ENCODE measurements at places on chromosomes 5 and 9. TPM values are rescaled to one million over a fixed set of nuclear protein-coding genes. Genes with fewer than 3 reads are reported as not detected.
A peak's percentile ranks its signal among the peaks of the same experiment; 100 is the strongest.

The TRPM3 gene
- 8.4 TPM for total RNA-seq

The MUSK gene
- total RNA-seq, result not detected

The NPDC1 gene
- 73.0 TPM for total RNA-seq

DNA sequence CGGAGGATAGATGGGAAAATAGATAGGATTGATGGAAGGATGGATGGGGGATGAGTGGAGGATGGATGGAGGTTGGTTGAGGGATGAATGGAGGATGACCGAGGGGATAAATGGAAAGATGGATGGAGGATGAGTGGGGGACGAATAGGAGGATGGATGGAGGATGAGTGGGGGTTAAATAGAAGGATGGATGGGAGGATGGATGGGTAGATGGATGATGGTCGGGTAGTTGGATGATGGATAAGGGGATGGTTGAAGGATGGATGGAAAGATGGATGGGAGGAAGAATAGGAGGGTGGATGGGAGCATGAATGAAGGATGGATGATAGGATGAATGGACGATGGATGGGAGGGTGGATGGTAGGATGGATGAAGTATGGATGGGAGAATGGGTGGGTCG is 219.3 kb upstream of the IER5L start:
- DNase-seq, result no peak

- DNase-seq, result no peak
Observed at GRCh38 chr5:79955941-79956670, 35.0 kb downstream of the MTX3 start.

DNA sequence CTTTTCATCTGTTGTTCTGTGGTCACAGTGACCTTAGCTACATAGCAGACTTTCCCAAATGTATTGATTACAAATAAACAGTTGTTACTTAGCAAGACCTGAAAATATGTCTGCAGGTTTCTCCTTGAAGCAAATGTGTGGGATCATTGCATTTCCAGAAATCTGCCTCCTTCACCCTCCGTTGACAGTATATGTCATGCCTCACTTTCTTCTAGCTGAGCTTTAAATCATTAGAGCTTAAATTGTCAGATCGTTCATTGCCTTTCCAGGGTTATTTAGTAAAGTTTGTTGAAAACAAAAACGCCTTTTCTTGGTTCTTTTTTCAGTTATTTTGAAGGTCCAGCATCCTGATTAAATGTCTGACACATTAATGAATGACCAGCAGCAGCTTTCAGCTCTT is 2.3 kb upstream of the MAML1 start:
- no peak for DNase-seq

DNA sequence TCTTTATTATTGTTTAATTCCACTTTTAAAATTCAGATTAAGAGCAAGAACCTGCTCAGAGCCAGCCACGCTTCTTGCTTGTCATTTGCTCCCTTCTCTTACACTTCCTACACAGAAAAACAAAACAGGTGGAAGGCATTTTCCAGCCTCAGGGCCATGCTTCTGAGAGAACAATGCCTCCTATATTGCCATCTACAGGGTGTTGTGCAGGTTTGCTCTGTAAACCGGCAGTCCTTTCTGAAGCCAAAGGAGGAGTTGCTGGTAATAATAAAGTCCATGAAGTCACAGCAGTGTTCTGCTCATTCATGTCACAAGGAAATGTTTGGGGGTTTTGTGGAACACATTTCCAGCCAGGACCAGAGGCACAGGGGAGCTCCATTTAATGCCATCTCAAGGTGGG is 16.1 kb upstream of the PRLR start:
- no peak for DNase-seq

The CANX gene
- total RNA-seq, result 550 TPM

GRCh38 chr5:143386725-143387124 is 16.8 kb downstream of the NR3C1 start:
- no peak for DNase-seq

The PCDHGB2 gene
- 5.9 TPM for total RNA-seq

DNA sequence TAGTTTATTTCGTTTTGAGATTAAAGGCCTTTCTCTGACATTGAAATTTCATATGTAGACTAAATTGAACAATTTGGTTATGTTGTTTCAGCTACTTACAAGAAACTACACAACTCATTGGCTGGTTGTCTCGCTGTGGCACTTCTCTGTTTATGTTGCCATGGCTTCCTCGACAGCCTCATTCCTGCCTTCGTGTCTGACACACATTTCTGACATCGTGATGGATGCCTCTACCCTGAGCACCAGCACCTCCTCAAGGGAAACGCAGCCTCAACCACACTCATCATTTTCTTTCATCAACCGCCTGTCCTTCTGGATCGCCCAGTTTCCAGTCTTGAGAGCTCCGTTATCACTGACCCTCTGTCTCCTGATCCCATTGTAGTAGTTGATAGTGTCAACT is 562.8 kb downstream of the PDE4D start:
- no peak for DNase-seq

- no peak for DNase-seq
Observed at GRCh38 chr9:130660683-130661450, 3.5 kb upstream of the PRDM12 start.

- no peak for DNase-seq
Observed at GRCh38 chr5:28914297-28914696, 1875.9 kb upstream of the CDH9 start.

DNA sequence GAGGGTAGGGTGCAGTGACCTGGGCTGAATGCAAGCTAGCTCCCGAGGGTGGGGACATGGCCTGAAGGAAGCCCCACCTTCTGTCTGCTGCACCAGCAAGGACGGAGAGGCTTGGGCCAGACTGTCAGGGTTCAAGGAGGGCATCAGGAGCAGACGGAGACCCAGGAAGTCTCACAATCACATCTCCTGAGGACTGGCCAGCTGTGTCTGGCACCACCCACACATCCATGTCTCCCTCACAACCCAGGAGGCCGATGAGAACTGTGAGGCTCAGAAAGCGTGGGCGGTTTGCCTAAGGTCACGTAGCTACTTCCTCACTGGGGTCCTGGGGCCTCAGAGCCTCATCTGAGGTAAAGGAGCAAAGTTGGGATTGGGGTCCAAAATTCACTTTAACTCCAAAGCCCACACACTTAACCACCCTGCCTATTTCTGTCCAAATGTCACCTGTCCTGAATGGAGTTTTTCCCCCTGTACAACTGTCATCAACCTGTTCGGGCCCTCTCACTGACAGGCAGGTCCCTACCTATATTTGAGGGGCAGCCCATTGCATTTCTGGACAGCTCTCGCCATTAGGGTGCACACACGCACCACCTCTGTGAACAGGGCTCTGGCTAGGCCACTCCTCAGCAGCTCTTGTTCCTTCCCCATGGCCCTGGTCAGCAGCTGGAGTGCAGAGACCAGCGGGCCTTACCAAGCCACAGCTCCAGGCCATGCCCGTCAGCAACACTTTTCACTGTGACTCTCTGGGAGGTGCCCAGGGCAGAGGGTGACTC is 3.4 kb downstream of the IL13 start:
- no peak for DNase-seq

The OR1Q1 gene
- not detected for total RNA-seq

DNA sequence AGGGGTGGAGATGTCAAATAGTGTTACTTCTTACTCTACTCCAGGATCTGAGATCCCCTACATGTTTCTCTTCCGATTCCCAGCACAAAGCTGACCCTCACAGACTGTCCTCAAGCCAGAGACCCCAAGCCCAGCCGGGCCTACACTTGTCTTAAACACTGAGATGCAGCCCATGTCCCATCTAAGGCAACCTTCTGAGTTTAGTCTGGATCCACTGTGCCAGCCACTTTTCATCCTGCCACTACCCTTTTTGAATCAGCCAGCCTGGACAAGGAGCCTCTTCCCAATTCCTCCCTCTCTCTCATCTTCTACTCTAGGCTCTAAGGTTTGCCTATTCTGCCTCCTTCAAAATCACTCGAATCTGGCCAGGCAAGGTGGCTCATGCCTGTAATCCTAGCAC is 6.2 kb upstream of the MYORG start:
- no peak for DNase-seq

- DNase-seq, result peak; percentile 48
Observed at GRCh38 chr9:109779711-109780452, at the start of gene PALM2AKAP2. TSS of gene PALM2AKAP2 (plus strand) at chr9:109780198. CDS start at chr9:109780489, 291 bp downstream.

The RNF180 gene
- 40.6 TPM for total RNA-seq

GRCh38 chr5:173763410-173763809 is 124.7 kb upstream of the CPEB4 start:
- DNase-seq, result no peak

The MTX3 gene
- 18.4 TPM for total RNA-seq

GRCh38 chr5:7576023-7576715 is 180.2 kb downstream of the ADCY2 start:
- no peak for DNase-seq

GRCh38 chr9:71859939-71860338 is 51.1 kb downstream of the ABHD17B start:
- no peak for DNase-seq

The RNF183 gene
- total RNA-seq, result 0.82 TPM

The CPLANE1 gene
- total RNA-seq, result 68.2 TPM

DNA sequence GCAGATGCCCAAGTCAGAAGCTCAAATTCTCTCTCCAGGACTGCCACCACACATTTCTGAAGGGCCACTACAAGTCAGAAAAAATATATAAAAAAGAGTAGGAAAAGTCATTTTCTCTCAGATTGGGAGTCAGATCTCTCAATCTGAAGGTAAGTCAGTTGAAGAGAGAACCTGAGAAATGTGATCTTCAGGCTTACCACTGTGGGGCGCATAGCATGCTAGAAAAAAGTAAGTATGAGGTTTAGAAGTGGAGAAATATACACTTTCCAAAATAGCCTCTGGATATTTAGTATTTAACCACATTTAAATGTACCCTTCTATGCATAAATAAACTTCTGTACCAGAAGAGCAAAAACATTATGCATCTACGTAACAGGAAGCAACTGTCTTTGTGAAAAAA is 800.7 kb upstream of the CTNND2 start:
- no peak for DNase-seq

DNA sequence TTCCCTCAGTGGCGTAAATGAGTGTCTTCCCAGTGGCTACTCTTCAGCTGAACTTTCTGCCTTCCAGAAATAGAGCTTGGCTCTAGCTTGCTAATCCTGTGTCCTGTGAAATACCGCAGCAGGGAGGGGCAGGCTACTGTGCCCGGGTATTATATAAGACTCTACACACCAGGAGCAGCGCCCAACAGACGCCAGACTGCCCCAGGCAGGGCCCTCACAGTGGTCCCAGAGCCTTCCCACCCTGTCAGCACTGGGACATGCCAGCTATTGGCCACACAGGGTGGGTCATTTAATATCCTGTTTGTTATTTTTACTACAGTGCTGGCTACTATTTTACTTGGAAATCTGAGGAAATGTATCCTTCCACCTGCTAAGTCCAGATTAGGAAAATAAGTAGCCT is 121.0 kb downstream of the FEM1C start:
- peak; percentile 17 for DNase-seq

GRCh38 chr9:70493029-70493428 is 78.6 kb upstream of the KLF9 start:
- DNase-seq, result no peak

DNA sequence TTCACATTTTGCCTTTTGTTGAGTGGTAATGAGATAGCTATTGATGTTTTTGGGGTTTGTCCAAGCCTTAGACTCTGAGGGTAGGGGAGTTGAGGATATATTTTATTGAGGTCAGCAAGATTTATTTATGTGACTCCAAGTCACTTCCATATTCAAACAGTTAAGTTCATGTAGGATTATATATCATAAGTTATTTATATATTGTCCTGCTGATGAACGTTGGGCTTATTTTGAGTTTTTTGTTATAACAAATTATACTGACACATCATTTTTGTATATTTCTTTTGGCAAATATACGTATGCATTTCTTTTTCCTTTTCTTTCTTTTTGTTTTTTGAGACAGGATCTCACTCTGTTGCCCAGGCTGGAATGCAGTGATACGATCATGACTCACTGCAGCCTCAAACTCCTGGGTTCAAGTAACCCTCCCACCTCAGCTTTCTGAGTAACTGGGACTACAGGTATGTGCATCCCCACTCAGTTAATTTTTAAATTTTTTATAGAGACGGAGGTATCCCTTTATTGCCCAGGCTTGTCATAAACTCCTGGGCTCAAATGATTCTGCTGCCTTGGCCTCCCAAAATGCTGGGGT is 23.5 kb upstream of the IL12B start:
- no peak for DNase-seq

DNA sequence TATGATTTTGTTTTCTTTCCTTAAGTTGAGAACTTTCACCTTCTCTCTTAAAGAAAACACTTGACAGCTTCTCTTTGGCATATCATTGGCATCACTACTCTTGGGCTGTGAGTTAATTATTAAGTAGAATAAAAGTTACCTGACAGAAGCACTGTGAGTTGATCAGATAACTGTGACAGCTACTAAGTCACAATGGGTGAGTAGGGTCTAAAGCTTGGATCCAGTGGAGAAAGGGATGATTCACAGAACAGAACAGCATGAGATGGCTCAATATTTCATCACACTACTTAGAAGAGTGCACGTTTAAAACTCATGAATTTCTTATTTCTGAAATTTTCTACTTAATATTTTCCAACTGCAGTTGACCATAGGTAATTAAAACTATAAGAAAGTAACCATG is 268.5 kb upstream of the NMUR2 start:
- no peak for DNase-seq

The PDLIM4 gene
- 40.2 TPM for total RNA-seq

The FBN2 gene
- 1.2 TPM for total RNA-seq

DNA sequence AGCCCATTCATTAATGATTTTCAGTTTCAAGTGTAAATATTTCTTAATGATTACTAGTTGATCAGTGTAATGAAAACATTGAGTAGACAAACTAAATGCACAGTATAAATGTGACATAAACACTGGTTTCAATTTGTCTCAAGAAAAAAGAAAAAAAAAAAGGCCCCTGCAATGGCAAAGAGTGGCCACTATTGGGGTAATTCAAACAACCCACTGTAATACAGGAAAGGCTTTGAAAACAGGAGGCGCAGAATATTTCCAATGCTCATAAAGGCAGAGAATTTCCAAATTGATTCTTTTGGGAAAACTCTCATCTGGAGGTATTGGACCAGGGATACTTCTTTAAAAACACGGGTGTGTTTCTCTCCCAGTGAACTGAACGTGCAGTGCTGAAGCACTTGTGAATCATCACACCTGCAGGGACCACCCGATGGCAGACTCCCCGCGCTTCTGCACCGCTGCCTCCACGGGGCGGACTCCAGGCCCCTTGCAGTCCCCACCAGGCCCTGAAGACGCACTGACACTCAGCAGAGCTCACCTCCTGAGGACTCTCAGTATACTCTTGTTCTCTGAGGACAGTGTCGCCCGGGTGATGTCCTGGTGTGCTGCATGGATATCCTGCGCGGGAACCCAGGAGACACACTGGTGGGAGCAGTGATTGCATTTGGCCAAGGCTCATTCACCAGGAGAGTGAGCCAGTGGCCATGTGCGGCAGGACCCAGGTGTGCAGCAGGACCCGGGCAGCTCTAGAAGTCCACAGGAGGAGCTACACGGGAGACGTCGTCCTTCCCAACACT is 227.6 kb upstream of the IRX4 start:
- no peak for DNase-seq

- no peak for DNase-seq
Observed at GRCh38 chr9:6195714-6196360, 19.8 kb upstream of the IL33 start.

All from uterus (tissue), 4 donors.